ENCODE measurements at places on chromosomes 1 and 21.

- DNase-seq: no peak
Observed at GRCh38 chr1:224589006-224589405, 27.1 kb upstream of the CNIH3 start.

DNA sequence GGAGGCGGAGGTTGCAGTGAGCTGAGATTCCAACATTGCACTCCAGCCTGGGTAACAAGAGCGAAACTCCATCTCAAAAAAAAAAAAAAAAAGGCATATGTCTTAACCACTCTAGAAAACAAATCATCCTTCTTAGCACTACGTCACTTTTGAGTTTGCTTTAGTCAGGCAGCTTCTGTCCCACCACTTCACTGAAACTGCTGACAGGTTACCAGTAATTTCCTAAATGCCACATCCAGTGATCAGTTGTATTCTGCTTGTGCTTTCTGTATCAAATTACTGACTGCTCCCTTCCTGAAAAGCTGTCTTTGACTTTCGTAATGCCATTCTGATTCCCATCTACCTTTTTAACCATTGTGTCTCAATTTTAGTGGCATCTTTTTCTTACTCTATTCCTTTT, 21.7 kb downstream of the RCOR3 start:
- no peak for DNase-seq

- DNase-seq: no peak
Observed at GRCh38 chr1:64323054-64323453, 119.6 kb downstream of the UBE2U start.

DNA sequence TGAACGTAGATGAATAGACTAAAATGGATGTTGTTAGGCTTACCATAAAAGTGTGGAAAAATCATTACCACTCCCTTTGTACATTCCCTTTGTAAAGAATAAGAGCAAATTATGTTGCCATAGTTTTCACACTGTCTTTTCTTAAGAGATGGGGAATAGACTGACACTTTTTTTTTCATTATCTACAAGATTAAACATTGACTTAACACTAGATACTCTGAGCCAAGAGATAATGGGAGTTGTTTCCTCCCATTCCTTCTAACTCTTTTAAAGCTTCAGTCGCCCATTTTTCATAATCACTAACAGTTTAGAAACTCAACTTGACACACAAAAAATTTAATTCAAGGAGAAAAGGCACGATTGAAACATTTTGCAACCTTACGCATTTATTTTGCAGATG, 10.1 kb downstream of the AIDA start:
- no peak for DNase-seq

DNA sequence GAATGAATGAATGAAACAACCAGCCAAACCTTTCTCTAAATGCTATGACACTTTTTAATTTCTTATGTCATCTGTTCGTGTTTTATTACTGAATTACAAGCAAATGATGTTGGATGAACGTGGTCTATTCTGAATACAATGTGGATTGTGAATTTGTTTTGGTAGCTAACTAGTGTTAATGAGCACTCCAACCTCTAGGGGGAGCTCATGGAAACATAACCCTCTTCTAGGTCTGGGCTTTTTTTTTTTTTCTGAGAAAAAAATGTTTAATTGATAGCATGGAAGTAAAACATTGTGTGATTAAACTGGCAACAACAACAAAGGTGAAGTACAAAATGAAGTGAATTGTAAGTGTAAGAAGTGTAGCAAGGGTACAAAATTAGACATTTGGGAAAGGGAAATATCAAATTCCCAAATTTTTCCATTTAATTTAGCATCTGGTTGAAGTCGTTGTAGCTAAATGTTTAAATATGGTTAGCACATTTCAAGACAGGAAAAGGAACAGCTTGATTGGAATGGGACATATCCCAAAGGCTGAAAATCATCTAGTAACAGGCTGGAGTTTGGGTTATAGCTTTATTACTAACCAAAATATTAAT, 42.6 kb upstream of the PTGS2 start:
- no peak for DNase-seq

- DNase-seq: no peak
Observed at GRCh38 chr1:147726168-147726567, 34.2 kb downstream of the GJA5 start.

GRCh38 chr1:16205891-16206546, 6.4 kb downstream of the ARHGEF19 start:
- no peak for DNase-seq

DNA sequence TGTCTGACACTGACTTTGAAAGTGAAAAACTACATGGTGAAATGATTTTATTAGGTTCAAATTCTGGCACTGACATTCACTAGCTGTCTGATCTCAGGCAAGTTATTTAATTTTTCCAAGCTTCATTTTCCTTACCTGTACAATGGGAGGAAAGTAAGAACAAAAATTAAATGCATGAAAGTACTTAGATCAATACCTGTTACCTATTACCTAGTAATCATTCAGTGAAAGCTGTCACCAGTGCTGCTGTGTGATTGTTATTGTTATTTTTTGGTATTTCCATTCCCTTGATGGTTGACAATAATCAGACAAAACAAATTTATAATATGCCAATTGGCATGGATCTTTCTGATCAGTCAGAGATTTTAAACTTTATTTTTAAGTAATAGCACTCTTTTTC, 1.6 kb downstream of the C8A start:
- DNase-seq: no peak

DNA sequence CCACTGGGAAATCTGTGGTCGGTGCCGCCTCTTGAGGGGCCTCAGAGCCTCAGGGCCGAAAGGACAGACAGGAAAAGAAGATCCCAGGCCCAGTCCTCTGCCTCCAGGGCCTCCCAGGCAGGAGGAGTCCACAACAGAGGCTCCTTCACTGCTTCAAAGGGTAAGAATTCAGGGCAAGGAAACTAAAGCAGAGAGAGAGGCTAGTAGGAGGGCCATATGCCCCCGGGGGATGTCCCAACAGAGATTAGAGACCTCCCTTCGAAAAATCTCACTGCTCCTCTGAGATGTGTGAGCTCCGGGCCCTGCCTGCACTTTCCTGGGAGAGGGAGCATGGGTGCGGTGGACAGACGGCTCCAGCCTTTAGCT, 465.9 kb downstream of the NPHP4 start:
- DNase-seq: no peak

DNA sequence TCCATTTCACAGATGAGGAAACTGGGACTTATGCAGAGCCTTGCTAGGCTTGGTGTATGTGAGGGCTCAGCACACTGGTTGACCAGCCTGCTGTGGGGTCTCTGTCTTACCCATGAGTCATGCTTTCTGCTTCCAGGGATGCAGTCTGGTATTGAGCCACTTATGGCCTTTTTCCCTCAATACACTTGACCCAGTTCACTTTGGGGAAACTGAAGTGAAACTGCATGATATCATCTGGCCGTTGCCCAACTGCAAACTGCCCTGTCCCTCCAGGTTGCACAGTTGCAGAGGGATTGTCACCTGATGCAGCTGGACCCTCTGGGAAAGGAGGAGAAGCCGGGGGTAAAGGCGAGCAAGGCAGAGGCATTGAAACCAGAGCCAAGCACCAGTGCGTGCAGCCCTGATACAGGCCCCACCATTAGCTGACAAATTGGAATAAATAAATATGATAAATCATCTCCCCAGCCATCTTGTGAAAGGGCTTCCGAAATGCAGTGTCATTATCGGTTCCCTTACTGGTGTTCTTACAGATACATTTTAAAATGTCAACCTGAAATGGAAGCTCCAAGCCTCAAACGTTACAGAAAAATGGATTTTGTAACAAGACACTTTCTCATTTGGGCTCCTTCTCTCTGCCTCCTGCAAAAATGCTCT, 39.3 kb upstream of the DUSP10 start:
- peak; percentile 51 for DNase-seq

DNA sequence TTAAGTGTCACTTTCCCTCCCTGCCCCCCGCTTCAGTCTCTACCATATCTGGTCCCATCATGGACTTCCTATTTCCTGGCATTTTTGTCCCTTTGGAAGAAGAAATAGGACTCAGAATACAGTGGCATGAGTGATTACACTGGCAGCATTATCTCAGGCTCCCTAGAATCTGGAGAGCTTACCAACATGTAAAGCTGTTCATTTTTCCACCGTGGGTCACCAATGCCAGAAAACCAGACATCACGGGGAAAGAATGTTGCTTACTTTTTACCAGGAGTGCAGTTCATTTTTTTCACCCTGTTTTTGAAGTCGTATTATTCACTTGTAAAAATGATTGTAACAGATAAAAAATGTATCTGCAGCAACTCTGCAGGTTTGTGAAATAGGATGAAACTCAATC, 44.8 kb downstream of the BACH1 start:
- no peak for DNase-seq

All from CD4-positive, alpha-beta T cell (primary cell).